ENCODE measurements at places on chromosomes 2 and 18.

GRCh38 chr2:163574309-163574708, 161.5 kb downstream of the FIGN start:
- DNase-seq: no peak

DNA sequence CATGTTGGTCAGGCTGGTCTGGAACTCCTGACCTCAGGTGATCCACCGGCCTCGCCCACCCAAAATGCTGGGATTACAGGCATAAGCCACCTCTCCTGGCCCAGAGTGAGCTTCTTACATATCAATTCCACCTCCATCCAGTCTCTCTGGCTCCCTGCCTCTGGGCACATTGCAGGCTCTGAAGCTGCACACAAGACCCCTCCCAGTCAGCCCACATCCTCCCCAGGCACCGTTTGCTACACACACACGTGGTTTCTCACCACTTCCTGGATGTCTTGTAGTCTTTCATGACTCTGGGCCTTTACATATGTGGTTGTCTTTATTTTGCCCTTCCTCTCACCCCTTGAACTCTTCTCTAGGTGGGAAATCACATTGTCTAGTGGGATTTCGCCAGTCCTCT, 64.0 kb upstream of the CABLES1 start:
- no peak for DNase-seq

GRCh38 chr2:105497094-105497493, 98.2 kb upstream of the FHL2 start:
- DNase-seq: no peak

DNA sequence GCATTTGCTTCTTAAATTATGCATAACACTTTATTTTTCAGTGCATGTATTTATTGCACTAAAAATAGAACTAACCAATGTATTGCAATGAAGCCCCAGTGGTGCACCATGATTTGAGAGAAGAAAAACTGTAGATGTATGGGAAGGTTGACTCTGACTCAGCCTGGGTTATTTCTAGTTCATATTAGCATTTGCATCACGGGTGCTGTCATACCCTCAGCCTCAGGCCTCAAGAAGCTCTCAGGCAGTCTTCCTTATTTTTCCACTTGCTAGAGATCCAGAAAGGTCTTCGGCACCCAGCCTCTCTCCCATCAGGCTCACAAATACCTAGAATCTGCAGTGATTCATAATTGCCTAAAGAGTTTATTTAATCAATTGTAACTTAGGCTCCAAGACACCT, 148.0 kb downstream of the DNER start:
- no peak for DNase-seq

- no peak for DNase-seq
Observed at GRCh38 chr2:24618144-24618543, 127.1 kb downstream of the NCOA1 start.

- no peak for DNase-seq
Observed at GRCh38 chr2:28678944-28679343, 72.7 kb upstream of the PPP1CB start.

DNA sequence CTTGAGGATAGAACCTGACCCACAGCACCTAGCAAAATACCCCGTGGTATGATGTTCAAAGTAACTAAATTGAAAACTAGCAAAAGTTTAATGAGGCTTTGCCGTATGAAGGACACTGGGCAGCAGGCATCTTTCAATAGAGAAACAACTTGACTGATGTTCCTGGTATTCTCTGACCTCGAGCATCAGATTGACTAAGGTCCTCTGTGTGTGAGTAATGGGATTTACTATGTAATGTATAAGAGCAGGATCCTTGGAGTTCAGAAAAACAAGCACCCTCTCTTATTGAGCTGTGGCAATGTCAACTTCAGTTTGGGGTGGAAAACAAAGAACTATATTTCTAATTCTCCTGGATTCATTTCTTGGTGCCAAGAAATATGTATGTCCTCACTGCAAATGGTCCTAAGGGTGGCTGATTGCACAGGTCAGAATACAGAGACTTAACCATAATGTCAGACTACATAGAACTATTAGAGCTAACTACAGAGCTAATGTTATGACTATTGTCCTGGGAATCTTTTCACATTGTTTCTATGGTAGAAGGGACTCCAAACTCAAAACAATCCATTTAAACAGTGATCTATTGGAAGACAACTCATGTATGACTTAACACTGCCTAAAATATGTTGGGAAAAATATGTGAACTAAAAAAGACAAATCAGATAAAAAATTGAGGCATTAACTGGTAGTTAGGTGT, 4.4 kb downstream of the TNFAIP6 start:
- DNase-seq: no peak

DNA sequence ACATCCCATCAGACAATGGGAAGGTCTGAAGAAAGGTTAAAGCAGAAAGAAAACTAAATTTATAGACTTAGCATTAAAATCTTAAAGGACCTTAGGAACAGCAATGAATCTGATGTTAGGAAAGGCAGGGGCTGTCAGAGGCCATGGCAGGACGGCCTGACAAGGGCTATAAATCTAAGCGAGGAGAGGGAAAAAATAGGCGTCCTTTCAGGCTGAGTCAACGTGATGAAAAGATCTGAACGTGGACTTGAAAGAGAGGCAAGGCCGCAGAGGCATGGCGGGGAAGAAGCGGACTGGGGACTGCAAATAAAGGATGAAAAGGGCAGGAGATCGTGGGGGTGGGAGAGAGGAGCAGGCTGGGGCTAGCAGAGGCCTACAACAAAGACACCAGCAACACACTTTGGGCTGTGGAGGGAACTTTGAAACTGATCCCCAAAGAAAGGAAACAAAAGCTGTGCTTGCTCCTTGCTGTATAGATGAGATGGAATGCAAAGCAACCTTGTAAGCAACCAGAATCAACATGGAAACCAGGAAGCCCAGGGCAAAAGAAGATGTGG, 145.6 kb downstream of the NRP2 start:
- no peak for DNase-seq

DNA sequence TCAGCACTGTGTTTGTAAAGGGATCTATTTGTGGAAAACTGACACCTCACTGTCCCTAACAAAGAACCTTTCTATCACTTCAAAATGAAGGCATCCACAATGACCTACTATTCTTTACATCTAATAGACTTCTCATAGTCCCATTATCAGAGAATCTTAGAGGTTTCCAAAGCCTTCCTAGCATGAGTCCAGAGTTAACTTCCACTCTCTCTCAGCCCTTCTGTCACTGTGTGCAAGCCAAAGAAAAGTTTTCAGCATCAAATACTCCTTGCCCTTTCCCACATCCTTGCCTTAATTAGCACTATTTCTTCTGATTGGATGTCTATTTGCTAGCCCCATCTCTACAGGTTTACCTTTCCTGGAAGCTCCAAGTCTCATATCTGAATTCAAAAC, 178.5 kb downstream of the ERBB4 start:
- DNase-seq: no peak

- DNase-seq: no peak
Observed at GRCh38 chr2:14951569-14952285, 319.2 kb downstream of the LRATD1 start.

DNA sequence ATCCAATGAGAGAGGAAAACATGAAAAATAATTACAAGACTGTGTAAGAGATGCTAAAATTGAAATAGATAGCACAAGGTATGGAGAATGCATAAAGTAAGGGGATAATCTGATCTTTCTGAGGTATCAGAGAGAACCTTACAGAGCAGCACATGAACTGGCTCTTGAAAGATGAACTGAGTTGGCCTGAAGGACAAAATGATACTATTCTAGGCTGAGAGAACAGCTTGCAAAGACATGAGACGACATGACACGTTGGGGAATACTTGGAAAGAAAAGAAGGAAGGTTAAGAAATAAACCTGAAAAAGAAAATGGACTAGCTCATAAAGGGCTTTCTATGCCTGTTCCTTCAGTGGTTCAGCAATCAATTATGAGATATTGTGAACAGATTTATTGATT, 152.7 kb upstream of the MYO3B start:
- DNase-seq: no peak

GRCh38 chr18:10792181-10792580, 266.4 kb downstream of the NAPG start:
- DNase-seq: no peak

DNA sequence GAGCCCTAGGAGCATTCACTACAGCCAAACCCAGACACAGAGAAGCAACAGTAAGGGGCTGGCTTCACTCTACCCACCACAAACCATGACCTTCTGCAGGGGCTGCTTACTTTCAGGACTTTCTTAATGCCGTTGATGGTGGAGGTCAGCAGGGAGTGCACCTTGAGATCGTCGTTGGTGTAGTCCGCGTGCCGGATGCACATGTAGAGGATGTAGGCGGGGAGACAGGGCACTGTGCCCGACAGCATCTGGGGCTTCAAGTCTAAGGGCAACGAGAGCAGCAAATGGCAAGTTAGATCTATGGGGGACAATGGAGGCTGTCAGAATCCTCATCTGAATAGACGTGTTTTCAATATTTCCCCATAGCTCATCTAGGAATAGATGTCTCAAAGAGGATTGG, 29.8 kb upstream of the ACAA2 start:
- DNase-seq: no peak
